Stimulated activated CD8-positive, alpha-beta memory T cell treated with anti-CD3 and anti-CD28 coated beads, Interleukin-15, amount 100 ng/mL, for 48 hours (primary cell): ENCODE measurements at places on chromosomes 4 and X.

DNA sequence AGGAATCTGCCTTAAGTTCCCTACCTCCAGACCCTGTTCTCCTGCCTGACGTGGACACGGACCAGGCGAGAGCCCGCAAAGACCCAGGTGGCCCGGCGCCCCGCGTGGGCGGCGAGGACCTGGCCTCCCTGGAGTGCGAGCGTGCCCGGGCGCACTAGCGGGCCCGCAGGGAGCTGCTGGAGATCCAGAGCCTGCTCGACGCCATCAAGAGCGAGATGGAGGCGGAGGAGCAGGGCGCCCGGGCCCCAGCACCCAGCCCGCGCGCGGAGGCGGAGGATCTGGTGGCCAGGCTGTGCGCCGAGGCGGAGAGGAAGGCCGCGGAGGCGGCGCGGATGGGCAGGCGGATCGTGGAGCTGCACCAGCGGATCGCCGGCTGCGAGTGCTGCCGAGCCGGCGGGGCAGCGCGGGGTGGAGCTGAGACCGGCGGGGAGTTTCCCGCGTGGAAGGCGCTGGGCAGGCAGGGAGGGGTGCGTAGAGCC, 18.2 kb downstream of the MRFAP1 start:
- DNase-seq = peak; percentile 40

DNA sequence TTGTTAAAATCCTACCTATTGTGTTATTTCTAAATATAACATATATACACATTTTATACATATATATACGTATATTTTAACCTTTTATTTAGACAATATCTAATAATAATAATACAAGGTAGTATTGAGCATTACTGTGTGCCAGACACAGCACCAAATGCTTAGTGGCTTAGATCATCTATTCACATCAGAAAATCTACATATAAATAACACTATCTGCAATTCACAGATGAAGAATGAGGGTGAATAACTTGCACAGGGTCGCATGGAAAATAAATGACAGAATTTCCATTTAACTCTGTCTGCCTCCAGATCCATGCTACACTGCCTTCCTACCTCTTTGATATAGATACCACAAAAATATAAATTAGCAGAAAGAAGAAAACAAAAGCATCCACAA, 37.7 kb downstream of the SHROOM4 start:
- DNase-seq = no peak

DNA sequence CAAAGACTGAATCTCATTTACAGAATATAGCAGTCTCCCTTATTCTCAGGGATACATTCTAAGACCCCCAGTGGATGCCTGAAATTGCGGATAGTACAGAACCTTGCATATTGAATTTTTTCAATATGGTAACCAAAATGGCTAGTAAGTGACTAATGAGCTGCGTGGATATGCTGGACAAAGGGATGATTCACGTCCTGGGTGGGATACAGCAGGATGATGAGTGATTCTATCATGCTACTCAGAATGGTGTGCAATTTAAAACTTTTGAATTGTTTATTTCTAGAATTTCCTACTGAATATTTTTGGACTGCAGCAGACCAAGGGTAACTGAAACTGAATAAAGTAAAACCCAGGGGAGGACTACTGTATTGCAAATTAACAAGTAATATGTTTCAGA, 66.7 kb downstream of the STAG2 start:
- DNase-seq = no peak

DNA sequence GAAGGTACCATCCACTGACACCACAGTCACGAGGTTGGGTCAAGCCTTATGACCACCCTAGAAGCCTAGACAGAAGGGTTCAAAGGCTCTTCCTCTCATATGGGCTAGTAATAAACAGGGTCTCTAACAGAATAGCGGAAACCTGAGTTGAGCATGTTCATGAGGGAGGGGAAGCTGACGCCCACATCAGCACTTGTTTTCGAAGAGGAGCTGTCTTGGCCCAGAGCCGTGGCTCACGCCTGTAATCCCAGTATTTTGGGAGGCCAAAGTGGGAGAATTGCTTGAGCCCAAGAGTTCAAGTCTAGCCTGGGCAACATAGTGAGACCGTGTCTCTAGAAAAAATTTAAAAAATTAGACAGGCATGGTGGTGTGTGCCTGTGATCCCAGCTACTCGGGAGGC, 21.5 kb upstream of the TMSB4X start:
- DNase-seq = no peak

DNA sequence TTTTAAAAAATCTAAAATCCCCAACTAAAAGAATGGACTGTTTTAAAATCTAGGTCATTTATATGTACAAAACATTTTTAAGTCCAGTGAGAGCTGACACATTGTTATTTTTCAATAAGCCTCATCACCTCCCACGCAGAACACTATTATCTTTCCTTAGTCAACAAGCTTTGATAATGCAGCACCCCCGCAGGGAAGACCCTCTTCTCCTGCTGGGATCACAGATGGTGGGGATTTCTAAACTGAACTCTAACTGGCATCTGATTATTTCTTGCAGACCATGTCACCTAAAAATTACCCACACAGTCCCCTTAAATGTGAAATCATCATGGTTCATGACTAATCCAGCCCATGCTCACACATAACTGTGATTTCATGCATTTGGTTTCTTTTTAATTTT, 11.6 kb downstream of the SYTL4 start:
- no peak for DNase-seq

DNA sequence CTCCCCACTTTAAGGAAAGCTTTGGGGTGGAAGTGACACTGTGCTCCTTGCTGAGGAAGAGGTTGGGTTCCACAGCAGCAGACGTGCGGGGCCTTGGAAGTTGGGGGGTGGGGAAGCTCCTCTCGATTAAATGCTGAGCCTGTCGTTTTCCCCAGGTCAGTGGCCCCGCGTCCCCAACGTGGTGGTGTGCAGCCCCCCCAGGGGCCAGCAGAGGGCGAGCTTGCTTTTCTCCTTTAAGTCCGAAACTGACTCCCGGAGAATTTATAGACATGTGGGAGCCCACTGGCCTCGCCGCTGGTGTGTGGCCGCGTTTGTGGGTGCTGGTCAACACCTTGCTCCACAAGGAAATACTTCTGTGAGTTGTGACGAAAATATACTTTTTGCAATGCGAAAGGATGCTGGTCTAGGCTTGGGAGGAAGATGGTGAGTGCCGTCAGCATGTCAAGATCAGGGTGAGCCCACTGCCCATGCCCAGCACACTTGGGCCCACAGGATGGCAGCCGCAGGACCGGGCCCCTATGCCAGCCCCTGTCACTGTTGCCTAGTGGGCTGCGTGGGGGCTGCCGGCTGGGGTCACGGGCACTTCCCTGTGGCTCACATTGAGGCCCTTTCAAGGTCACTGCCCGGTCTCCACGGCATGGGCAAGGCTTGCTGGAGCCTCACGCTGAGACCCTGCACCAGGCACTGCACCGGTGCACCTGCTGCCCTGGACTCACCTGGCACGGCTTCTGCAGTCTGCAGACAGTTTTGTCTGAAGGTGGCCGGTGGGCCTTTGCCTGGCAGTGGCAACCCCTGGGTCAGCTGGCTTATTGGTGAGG, 9.4 kb downstream of the UVSSA start:
- no peak for DNase-seq
